ENCODE measurements at places on chromosomes 4 and X.

GRCh38 chrX:83511208-83511607, 3.1 kb downstream of the POU3F4 start:
- DNase-seq, result no peak

DNA sequence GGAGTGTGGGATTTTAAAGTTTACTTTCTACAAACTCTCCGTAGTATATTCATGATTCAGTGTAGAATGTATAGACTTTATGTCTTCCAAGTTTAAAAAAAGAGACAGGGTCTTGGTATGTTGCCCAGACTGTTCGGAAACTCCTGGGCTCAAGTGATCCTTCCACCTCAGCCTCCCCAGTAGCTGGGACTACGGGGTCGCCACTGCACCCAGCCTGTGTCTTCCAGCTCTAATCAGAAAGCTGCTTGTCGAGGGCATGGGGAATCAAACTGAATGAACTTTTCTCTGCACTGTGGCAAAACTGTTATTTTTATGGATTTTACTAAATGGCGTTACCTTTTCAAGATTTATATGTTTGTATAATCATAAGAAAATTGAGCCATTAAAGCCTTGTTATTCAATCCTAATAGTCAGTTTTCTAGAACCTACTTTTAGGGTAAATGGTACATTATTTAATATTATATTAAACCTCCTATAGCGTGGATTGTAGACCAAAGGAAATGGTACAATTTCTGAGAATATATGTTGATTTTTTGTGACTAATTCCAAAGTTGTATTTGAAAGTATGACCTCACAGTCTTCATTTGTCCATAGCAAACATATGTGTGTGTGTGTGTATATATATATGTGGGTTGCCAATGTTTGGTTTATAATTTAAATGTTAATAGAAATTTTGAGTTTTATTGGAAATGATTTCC, 1.1 kb downstream of the BLOC1S4 start:
- no peak for DNase-seq

DNA sequence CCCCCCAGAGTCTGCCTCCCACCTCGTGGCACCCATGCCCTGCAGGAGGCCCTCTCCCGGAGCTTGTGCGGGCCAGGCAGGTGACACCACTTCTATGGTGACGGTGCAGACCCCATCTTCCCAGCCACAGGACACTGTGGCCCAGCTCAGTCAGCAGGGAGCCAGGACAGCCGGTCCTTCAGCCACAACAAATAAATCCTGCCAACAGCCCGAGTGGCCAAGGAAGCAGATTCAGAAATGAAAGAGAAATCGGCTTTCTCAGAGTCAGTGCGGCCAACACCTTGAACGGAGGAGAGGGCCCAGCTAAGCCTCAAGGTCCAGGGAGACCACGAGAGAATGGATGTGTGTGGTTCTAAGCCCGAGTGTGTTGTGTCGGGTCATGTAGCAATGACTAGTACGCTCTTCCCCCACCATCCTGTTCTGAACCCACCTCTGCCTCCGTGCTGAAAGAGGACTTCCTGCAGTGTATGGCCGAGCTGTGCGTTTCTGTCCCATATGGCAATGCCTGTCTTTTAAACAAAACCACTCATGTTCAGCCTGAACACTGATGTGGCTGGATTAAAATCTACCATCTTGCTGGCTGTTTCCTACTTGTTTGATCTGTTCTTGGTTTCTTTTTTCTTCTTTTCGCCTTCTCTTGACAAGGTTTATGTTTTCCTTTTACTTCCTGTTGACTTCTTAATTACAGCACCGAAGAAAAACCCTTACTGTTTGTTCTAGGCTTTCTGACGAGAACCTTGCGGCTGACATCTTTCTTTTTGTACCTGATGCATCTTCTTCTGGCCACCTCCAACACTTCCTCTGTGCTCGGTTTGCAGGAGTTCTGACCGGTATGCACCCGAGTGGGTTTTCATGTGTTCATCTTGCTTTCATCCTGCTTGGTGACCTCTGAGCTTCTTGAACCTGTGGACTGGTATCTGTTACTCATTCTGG, 53.1 kb downstream of the GAK start:
- peak; percentile 37 for DNase-seq

DNA sequence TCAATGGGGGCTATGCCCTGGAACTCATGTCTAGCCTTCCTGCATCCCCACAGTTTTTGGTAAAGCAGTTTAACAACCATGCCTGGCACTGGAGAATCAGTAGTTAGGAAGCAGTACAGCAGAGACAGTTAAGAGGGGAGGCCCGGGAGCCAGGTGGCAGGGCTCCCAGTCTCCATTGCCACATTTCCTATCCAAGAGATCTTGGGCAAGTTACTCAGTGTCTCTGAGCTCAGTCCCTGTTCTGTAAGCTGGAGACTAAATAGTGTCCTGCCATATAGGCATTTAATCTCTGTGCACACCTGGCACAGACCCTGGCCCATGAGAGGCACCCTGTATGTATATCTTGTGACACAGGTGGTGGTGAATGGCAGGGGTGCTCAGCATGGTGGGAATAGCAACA, 156.1 kb upstream of the EOLA2 start:
- no peak for DNase-seq

- no peak for DNase-seq
Observed at GRCh38 chr4:8384397-8385060, 56.0 kb downstream of the ACOX3 start.

- DNase-seq, result no peak
Observed at GRCh38 chr4:8254076-8254475, 15.5 kb upstream of the HTRA3 start.

DNA sequence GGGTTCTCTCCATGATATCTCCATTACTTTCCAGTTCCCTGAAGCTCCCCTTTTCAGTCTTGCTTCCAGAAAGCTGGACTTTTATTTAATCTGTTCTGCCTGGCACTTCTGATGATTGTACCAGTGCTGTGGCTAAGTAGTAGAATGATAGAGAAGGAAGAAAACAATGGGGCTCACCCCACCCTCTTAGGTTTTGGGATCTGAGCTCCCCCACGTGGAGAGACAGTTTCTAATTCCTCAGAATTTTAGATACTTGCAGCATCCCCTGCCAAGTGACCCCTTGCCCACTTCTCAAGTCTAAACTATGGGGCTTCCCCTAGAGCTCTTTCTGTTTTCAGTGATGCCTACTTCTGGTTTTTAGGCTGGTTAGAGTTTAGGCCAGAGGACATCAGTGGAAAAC, 73.9 kb downstream of the GC start:
- no peak for DNase-seq

- DNase-seq, result no peak
Observed at GRCh38 chr4:151323667-151324066, 1.7 kb downstream of the SH3D19 start.

- no peak for DNase-seq
Observed at GRCh38 chr4:27350161-27350560, 489.5 kb downstream of the STIM2 start.

DNA sequence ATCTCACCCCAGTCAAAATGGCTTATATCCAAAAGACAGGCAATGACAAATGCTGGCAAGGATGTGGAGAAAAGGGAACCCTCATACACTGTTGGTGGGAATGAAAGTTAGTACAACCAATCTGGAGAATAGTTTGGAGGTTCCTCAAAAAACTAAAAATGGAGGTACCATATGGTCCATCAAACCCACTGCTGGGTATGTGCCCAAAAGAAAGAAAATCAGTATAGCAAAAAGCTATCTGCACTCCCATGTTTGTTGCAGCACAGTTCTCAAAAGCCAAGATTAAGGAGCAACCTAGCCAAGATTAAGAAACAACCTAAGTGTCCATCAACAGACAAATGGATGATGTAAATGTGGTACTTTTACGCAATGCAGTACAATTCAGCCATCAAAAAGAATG, 70.7 kb downstream of the DCAF12L1 start:
- DNase-seq, result no peak

DNA sequence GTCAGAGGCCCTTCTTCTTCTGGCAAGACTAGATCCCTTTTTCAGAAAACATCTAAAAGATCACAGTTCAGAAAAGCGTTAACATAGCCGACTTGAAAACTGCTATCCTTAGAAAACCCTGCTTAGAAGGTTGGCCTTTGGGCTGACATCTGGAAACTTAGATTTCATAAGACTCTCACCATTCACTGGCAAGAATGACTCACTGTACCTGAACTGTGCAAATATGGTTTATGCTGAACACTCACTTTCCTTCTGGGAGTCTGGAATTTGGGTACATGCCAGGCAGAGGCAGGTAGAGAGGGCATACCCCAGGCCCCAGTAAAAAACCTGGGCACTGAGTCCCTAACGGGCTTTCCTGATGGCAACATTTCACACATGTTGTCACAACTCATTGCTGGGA, 88.8 kb upstream of the GPC3 start:
- DNase-seq, result no peak

DNA sequence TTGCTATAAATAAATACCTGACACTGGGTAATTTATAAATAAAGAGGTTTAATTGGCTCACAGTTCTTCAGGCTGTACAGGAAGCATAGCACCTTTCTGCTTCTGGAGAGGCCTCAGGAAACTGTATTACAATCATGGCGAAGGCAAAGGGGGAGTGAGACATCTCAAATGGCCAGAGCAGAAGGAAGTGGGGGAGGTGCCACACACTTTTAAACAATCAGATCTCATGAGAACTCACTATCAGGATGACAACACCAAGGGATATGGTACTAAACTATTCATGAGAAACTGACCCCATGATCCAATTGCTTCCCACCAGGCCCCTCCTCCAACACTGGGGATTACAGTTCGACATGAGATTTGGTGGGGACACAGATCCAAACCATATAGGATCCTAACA, 11.7 kb upstream of the TCEAL9 start:
- DNase-seq, result no peak

GRCh38 chr4:14125375-14126129, 498.0 kb upstream of the BOD1L1 start:
- DNase-seq, result no peak

- no peak for DNase-seq
Observed at GRCh38 chrX:20139966-20140365, 1.7 kb downstream of the EIF1AX start.

- no peak for DNase-seq
Observed at GRCh38 chrX:11135564-11136185, 24.5 kb downstream of the HCCS start.

- DNase-seq, result no peak
Observed at GRCh38 chr4:19486400-19486799, 765.3 kb upstream of the SLIT2 start.

DNA sequence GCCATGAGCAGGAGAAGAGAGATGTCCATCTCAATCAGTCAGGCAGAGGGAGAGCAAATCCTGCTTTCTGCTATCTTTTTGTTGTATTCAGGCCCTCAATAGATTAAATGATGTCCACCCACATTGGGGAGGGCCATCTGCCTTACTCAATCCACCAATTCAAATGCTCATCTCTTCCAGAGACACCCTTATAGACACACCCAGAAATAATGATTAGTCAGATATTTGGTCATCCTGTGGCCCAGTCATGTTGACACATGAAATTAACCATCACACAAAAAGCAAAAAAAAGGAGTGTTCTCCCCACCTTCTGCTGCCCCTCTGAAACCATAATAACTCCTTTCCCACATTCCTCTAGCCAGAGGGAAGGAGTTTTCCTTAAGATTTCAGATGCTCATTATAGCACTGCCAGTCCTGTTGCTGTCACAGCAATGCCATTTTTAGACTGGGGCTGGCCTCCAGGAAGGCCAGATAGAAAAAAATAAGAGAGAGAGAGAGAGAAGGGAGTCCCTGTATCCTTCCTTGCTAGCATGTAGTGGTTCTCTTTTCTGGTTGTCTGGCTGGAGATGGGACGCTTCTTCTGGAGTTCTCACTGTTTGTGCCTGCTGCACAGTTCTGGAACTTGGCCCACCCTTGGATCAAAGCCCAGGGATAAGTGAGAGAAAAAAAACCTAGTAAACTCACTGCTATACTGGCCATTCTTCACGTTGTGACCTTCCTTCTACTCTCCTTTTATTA, 177.7 kb downstream of the RBM46 start:
- no peak for DNase-seq

- DNase-seq, result no peak
Observed at GRCh38 chrX:124395145-124395880, 49.0 kb downstream of the SH2D1A start.

DNA sequence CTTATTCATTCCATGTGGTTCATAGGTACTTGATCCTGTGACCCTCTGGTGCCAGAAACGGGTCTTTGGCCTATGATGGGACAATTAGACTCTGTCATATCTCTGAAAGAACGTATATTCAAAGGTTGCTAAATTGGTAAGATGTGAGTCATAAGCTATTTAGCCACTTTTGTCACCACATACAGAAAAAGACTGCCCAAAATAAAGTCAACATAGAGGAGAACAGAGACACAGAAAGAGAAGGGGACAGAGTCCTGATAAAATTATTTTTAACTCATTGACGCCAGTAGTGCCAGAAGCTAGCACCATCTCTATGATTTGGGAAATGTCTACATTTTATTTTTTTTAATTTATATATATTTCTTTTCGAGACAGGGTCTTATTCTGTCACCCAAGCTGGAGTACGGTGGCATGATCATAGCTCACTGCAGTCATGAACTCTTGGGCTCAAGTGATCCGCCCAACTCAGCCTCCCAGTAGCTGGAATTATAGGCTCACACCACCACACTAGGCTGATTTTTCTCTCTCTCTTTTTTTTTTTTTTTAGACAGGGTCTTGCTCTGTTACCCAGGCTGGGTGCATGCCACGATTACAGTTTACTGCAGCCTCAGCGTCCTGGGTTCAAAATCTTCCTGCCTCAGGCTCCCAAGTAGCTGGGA, 92.1 kb upstream of the COX18 start:
- no peak for DNase-seq

DNA sequence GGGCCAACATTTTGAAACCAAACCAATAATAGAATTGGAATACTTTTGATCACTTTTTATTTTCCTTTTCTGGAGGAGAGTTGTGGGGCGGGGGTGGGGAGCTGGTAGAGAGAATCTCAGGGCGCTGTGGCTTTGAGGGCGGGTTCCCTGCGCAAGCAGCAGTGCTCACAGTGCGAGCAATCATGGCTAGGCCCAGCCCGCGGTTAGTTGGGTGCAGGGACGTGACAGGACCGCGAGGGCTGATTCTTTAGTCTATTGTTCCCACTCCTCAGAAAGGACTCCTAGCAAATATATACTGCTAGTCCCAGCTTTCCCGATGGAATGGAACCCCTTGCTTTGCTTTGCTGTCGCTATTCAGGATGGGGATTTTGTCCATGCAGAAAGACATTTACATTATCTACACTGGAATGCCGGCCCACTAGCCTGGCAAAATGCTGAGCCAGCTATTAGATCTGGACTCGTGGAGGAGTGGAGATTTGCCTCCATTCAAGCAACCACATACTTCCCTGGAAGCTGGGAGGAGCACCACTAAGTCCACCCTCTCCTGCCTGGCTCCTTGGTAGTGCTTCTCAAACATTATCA, 23.9 kb upstream of the APLN start:
- peak; percentile 40 for DNase-seq

GRCh38 chrX:72727846-72728245, 13.7 kb upstream of the PHKA1 start:
- DNase-seq, result no peak
